ENCODE measurements at places on chromosomes 5 and 9.

GRCh38 chr5:20367178-20367577 lies 379.2 kb upstream of the CDH18 start:
- DNase-seq, result no peak

DNA sequence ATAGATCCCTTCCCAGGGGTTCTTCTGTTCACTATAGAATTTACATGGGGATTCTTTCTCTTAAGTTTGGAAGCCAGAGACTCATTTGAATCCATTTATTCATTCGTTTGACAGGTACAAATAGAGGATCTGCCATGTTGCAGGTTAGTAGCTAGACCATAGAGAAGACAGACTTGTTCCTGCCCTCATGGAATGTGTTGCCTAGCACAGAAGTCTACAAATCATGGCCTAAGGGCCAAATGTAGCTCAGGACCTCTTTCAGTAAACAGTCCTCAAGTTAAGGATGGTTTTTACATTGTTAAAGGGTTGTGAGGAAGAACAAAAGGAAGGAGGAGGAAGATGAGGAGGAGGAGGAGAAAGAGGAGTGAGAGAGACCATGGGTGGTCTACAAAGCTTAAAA lies 114.7 kb upstream of the SLC44A1 start:
- DNase-seq, result no peak

DNA sequence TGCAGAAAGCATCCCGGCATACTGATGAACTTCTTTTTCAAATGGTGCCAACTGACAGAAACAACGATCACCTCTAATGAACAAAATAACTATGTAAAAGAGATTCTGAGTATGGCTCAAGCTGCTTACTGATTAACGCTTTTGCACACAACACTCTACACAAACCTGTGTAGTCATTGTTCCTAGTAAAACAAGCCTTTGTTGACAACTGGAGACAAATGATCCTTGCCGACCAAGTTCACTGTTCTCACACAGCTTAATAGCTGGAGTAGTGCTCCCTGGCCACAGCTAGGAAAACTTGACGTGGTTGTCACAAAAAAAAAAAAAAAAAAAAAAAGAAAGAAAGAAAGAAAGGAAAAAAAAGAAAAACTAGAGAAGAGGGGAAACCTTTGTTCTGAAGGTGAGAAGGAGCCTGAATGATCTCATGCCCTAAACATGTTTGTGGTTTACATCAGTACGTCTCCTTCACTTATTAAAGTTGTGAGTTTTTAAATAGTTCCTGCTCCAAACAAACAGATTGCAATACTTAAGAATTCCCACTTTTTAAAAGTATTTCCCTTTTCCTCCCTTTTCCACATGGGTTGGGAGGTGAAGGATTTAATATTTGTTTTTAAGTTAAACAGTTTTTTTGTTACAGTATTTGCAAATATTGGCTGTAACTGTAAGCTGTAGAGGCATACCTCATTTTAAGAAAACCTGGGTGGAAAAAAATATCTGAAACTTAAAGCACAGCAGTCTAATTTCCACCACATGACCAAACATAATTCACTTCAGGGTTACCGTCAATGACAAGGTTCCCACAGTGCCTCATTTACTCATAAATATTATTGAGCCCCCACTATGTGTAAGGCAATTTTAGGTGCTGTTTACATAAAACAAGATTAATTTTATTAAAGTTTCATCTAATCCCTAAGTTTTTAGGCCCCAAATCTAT lies 63.7 kb downstream of the GLIS3 start:
- DNase-seq, result no peak

DNA sequence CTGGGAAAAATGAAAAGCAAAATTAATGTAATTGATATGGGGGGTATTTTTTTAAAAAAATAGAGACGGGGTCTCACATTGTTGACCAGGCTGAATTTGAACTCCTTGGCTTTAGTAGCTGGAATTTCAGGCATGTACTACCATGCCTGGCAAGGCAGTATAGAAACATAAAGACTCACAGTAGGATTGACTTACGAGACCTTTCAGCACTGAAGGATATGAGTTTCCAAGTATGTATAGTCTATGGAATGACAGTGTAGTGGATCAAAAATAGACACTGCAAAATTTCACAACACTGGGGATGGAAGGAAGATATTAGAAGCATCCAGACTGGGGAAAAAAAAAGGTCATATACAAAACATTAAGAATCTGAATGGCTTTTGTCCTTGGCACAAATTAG lies 6.8 kb downstream of the DCP2 start:
- DNase-seq, result no peak

GRCh38 chr5:179794575-179794974 lies 789 bp downstream of the LTC4S start:
- no peak for DNase-seq

All from T-helper 22 cell (primary cell).